ENCODE measurements at places on chromosomes 12 and 14.

- no peak for DNase-seq
These were observed 196.6 kb upstream of the DIO3 start for GRCh38 chr14:101364503-101365328.

GRCh38 chr14:61636779-61637178, 58.5 kb upstream of the HIF1A start:
- no peak for DNase-seq

- DNase-seq = no peak
These were observed 249.2 kb upstream of the AMIGO2 start for GRCh38 chr12:47328831-47329545.

- DNase-seq = no peak
These were observed 40.9 kb downstream of the NT5DC3 start for GRCh38 chr12:103799857-103800771.

GRCh38 chr14:28059254-28059653, 707.3 kb upstream of the FOXG1 start:
- DNase-seq = no peak
